ENCODE measurements at places on chromosomes 16 and 17.

DNA sequence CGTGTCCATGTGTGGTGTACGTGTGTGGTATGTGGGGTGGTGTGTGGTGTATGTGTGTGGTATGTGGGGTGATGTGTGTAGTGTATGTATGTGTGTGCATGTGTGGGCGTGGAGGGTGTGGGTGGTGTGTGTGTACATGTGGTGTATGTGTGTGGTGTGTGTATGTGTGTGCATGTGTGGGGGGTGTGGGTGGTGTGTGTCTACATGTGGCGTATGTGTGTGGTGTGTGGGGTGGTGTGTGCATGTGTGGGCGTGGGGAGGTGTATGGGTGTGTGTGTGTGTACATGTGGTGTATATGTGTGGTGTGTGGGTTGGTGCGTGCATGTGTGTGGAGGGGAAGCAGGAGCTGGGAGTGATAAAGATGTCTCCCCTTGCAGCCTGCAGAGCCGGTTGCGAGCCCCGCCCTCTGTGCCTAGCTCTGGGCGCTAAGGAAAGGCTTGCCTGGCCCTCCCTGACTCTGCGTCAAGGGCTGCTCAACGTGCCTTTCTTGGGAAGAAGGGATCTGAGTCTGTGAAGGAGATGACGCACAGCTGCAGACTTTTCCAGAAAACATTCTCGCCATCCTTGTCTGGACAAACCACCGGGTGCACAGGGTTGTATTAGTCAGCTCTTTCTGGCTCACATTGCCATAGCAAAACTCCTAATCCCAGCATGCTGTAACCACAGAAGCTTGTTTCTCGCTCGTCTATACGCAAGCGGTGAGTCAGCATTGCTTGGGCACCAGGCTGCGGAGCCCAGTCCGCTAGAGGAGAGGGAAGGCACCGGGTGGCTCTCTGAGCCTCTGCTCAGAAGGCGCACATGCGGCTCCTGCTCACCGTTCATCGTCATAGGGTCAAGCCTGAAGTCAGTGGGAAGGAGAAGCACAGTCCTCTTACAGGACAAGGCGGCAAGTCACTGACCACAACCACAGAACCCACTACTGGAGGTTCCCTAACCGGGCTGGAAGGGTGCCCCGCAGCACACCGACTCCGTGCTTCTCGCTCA lies 2.0 kb upstream of the CD300H start:
- DNase-seq, result peak; percentile 14

GRCh38 chr16:5015351-5015750 lies 18.4 kb downstream of the NAGPA start:
- DNase-seq, result no peak

GRCh38 chr16:31880322-31880979 lies 6.8 kb downstream of the ZNF267 start:
- DNase-seq, result no peak

GRCh38 chr16:8576141-8577004 lies 13.9 kb downstream of the TMEM114 start:
- no peak for DNase-seq

DNA sequence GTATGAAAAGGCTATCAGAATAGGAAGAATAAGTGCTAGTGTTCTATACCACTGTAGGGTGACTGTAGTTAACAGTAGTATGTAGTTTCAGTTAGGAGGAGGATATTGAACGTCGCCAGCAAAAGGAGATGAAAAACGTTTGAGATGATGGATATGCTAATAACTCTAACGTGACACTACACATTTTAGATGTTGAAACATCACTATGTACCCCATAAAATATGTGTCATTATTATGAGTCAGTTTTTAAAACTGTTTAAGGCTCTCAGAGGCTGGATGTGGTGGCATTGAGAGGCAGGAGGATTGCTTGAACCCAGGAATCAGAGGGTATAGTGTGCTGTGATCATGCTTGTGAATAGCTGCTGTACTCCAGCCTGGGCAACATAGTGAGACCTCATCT lies 31.8 kb downstream of the UBN1 start:
- DNase-seq, result no peak

DNA sequence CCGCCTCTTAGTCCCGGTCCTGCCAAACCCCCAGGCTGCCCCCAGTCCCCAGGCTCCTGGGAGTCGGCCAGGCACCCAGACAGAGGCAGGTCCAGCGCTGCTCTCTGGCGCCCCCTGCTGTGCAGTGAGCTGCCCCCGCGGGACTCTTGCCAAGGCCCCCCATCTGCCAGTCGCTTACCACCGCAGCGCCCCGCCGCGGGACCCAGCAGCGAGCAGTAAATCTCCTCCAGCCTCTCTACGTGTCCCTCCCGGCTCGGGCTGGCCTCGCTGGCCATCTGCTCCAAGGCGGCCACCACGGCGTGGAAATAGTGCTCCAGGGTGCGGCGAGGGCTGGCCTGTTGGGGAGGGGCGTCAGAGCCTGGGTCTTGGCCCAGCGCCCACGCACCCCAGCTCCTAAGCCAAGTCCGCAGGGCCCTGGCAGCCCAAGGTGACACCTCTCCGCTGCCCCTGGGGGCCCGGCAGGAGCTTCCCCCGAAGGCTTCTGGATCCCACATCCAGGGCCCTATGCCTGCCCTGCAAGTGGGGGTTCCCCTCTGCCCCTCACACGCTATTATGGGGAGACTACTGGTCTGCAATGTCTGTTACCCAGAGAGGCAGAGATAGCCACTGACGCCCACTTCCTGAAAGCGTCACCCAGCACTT lies 33.7 kb upstream of the MFSD6L start:
- DNase-seq, result peak; percentile 28

DNA sequence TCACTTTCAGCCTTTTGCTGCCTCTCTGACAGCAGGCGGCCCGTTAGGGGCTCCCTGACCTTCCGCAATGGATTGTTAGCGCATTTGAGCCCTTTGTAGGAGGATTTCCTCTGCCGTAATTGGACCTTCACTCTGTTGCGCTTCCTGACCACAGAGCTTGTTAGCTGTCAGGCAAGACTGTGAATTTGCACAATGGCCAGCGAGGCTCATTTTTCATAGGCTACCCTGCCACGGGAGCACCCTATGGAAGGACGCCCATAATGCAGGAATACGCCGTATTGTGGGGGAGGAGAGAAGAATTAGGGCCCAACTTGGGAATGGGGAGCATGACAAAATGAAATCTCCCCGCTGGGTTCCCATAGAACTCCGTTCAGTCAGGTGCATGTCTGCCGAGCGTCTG lies 205.2 kb upstream of the NLRP1 start:
- DNase-seq, result no peak

GRCh38 chr17:4152471-4152870 lies 9.5 kb downstream of the CYB5D2 start:
- no peak for DNase-seq

DNA sequence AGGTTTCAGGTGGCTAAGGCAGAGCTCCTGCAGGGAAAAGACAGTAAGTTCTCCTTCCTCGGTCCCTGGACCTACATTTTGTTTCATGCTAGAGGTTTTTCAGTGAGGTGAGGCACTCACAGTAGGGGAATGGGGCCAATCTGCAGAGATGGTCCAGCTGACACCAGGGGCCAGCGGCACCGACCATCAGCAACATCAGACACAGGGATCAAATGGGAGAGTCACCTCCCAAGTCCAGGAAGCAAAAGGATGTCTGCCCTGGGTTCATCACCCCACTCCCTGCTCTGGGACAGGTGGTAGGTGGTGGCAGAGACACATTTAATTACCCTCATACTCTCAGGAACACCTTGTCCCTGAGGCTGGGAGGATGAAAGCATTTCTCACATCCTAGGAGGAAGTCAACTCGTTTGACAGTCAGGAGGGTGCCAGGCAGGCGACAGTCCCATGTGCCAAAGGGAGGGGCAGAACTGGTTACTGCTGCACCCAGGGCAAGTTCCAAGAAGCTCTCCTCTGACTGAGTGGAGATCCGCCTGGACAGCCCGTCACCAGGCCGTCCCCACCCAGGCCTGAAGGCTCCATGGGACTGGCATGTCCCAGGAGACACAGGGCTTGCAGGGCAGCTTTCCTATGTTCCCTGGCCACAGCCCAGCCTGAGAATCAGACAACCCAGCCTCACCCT lies 19.2 kb downstream of the ATP6V0D1 start:
- peak; percentile 93 for DNase-seq

DNA sequence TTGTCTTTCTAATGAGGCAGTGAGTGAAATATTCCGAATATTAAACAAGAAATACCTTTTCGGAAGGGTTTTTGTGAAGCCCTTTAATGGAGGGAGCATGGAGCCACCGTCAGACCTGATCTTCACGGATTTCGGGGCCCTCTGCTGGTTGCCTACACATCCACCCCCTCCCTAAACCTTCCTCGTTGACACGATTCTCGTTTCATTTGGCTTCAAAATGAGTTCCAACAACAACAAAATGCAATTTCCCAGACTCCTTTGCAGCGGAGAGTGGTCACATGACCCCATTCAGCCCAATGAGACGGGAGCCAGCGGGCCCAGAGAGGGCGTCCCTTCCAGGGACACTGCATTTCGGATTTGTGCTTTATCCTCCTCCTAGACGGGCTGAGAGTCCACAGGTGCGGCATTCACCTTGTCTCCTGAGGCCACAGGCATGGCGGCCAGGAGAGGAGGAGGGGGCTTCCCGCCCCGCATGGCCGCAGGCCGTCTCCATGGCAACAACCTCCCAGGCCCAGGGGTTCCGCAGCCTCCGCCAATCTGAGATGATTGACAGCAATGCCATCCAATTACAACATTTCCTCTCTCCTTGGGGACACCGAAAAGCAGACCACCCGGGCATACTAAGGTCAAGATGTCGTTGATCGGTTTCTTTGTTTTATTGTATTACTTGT lies 259.8 kb downstream of the C16orf95 start:
- no peak for DNase-seq

- DNase-seq, result no peak
Measured at GRCh38 chr16:80007231-80007630, 406.7 kb upstream of the MAF start.

- DNase-seq, result no peak
Measured at GRCh38 chr17:13642188-13642587, 40.5 kb upstream of the HS3ST3A1 start.

- DNase-seq, result no peak
Measured at GRCh38 chr17:16482253-16482652, 9.7 kb downstream of the LRRC75A start.

DNA sequence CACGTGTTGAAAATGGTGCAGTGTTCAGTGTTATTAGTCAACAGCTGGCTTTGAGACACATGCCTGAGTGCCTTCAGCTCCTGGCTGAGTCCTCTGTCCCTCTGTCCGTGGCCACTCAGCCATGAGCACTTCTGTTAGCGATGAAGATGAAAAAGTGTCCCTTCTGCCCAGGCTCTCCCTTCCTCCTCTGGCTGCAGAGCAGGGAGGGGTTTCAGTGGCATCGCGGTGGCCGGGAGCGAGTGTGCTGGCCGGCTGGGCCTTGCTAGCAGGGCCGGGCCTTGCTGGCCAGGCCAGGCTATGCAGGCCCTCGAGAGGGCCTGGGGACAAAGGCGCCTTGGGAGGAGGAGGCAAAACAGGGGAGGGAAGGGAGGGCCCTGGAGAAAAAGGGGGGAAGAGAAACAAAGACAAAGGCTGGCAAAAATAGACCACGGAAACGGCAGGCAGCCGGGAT lies 47.7 kb downstream of the CMIP start:
- no peak for DNase-seq

GRCh38 chr17:13024016-13024415 lies 6.2 kb upstream of the ELAC2 start:
- no peak for DNase-seq

DNA sequence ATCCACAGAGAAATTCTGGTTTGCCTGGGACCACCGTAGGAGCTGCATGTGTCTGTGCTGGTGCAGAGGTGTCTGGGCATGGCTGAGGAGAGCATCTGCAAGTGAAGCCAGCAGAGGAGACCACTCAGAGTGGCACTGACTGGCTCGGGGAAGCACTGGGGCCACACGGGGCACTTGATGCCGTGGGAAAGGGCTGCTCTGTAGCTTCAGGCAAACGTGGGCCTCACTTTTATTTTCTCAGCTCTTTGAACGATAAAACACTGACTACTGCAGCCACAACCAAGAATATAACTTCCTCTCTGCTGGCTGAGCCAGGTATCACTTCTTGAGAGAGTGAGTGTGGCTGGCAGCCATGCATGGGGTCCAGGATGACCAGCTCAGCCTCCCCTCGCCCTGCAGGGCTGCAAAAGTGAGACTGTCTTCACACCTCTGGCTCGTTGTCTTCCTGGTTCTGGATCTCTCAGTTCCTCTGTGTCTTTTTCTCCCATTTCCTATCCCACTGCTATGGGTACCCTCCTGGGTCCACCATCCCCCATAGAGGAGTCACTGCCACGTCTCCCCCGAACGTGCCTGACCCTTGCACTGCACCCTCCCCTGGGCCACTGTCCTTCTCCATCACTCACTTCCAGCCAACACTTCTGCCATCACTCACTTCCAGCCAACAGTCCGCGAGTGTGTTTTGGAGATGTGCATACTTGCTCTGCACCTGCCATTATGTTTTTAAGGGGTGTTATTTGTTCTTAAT lies 201.4 kb upstream of the CHMP6 start:
- DNase-seq, result no peak

DNA sequence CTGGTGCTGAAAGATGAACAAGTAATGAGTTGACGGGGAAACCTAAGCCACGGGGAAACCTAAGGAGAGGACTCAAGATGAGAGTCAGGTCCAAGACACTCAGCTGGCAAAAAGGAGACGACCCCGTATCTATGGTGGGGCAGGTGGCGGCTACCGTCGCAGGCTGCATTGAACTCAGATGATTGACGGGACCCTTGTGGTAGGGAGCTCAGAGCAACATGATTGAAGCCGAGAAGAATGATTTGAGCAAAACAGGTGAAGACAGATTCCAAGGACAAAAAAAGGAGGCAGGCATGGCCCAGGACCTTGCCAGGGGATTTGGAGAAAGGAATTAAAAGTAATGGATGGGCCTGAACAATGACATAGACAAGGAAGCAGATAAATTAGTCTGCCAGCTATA lies 7.5 kb upstream of the MYH3 start:
- DNase-seq, result no peak

DNA sequence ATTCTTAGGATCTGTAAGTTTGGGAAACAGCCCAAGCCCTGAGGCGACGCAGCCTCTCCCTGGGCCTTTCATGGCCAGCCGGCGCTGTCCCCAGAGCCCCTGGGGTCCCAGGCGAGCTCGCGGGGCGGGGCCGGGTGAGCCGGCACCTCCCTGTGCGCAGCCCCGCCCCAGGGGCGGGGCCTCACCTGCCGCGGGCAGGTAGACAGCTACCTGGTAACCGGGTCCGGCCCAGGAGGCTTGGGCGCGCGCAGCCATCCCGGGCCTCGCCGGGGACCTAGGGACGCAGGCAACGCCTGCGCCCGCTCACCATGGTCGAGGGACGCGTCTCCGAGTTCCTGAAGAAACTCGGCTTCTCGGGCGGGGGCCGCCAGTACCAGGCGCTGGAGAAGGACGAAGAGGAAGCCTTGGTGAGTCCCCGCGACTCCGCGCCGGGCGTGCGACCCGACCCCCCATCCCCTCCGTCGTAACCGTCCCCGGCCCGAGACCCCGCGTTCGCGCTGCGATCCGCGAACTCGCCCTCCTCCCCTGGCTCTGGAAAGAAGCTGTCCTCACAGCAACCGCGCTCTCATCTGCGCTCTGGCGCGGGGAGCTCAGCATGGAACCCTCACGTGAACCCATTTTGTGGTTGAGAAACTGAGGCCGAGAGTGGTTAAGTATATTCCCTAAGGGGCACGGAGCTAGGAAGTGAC lies at the start of gene ATP2C2:
TSS of gene ATP2C2 (plus strand) at position 231 of the 689 bp plus-strand sequence. CDS start at position 309, 78 bp downstream.
- DNase-seq, result peak; percentile 86

DNA sequence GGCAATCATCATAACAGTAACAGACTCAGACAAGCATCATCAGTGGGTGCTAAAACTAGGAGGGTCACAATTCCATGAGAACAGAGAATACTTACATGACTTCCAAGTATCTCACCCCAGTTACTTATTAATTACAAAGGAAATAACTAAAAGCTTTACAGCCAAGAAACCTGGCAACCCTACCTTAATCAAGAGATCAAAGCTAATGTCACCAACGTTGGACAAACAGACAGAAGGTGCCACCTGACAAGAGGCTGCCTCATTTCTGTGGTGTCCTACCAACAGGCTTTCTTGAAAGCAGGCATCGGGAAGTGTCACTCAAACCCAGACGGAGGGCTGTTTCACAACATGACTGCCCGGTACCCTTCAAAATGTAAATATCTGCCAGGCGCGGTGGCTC lies 84.6 kb downstream of the RMI2 start:
- DNase-seq, result no peak

All from transverse colon (tissue), 4 donors.